ENCODE measurements at places on chromosomes 16 and 17.

GRCh38 chr16:87491522-87492290, 1.1 kb downstream of the ZCCHC14 start:
- no peak for DNase-seq

- peak; percentile 19 for DNase-seq
Observed at GRCh38 chr16:8923199-8923598, 40.5 kb downstream of the USP7 start.

- no peak for DNase-seq
Observed at GRCh38 chr16:55136356-55137150, 187.4 kb upstream of the IRX6 start.

DNA sequence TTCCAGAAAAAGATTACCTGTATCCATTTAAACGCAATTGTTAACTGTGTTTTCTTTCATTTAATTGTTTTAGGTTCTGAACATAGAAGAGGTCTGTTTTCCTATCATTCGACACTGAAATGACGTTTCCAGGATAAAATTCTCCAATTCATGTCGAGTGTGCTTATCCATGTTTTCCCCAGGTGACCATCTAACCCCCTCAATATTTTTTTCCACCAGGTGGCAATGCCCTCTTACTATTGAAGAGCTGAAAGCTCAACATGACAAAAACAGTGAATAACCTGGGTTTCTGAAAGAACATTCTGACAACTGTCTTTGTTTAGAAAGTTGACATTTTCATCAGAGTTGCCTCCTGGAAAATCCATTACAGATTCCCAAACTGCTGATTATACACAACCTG, 948.7 kb downstream of the KCNJ2 start:
- no peak for DNase-seq

DNA sequence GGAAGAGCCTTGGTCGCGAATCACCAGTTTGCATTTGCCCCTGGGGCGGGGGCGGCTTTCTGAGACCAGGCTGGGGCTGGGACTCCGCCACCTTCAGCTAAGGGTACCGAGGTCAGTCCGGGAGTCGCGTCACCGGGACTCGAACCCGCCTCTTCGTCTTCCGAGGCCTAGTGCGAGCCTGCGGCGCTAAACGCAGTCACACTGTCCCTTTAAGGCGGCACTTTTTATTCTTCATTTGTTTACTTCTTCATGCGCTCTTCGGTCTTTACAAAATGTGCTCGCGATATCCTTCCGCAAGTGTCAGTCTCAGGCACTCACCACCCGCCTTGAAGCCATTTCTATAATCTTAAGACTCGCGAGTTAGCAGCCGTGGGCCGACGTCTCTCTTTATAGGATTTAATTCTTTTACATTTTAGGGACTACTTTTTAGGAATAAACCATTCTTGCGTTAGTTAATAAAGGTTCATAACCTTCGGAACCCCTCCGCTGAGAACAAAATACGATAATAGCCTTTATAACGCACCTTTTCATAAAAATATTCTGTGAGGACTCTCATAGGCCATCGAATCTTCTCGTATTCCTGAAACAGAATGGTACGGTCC, 593 bp upstream of the HEXIM1 start:
- DNase-seq, result peak; percentile 51

GRCh38 chr17:15963670-15964110, 18.8 kb downstream of the ADORA2B start:
- no peak for DNase-seq

GRCh38 chr16:30601966-30602365, 8.2 kb downstream of the ZNF689 start:
- no peak for DNase-seq

DNA sequence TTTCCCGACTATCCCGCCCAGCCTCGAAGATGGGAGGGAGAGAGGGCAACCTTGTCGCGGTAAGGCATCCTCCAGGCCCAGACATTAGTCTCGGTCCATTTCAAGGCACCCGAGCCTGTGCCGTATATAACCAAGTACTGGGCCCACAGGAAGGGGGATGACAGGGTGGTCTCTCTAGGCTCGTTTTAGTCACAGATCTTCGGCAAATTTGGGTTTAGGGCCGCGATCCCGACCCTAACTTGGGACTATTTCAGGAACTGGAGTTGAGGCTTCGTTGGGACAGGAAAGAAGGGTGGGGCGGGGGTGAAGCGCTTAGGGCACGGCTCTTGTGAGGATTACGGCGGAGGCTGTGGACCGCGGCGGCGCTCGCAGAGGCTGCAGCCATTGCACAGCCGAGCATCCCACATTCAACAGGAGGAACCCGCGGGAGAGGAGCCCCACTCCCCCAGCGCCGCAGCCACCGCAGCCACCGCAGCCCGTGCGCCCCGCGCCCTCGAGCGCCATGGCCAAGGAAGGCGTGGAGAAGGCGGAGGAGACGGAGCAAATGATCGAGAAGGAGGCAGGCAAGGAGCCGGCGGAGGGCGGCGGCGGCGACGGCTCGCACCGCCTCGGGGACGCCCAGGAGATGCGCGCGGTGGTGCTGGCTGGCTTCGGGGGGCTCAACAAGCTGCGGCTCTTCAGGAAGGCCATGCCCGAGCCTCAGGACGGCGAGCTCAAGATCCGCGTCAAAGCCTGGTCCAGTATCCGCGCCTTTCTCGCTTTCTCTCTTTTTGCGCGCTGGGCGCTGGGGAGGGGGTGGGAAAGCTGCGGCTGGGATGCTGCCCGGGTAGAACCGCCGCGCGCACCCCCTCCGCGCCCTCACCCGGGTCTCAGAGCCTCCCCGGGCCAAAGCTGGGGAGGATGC, at the start of gene VAT1L:
VAT1L (plus strand) TSS at position 384 of the 904 bp plus-strand sequence; CDS start at position 503, 119 bp downstream.
- DNase-seq, result peak; percentile 67

DNA sequence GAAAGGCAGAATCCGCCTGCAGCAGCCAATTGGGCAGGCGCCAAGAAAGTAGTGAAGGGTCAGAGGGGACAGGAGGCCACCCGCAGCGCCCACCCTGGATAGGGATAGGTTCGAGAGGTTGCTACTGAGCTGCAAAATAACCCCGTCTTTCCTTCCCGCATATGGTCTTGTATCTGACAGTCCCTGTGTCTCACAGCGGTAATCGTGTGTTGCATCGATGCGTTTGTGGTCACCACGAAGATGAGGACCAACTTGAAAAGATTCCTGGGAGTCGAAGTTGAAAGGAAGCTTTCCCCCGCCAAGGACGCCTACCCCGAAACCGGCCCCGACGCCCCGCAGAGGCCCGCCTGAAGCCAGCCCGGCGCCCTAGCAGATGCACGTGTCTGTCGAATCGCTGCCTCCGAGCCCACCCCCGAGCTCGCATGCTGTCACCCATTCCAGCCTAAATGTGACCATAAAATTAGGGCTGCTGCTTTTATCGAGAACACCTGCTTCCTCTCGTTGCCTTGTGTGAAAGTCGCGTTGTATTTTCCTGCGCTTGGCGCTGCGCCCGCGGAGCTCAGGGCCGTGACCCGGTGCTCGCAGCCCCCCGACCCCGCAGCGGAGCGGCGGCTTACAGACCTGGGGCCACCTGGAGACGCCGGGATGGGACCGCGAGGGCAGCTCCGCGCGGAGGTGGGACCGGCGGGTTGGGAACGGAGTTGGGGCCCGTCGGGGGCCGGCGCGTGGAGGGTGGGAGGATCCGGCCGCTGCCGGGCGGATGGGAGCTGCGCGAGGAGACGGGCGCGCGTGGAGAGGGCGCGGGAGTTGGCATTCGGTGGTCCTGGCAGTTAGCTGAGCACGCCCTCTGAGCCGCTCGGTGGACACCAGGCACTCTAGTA, at the start of gene CMTM2:
CMTM2 (plus strand) TSS at position 813 of the 881 bp plus-strand sequence. CDS start 145 bp downstream, outside the sequence.
- no peak for DNase-seq

GRCh38 chr16:65675161-65675560, 553.3 kb upstream of the CDH11 start:
- DNase-seq, result no peak

DNA sequence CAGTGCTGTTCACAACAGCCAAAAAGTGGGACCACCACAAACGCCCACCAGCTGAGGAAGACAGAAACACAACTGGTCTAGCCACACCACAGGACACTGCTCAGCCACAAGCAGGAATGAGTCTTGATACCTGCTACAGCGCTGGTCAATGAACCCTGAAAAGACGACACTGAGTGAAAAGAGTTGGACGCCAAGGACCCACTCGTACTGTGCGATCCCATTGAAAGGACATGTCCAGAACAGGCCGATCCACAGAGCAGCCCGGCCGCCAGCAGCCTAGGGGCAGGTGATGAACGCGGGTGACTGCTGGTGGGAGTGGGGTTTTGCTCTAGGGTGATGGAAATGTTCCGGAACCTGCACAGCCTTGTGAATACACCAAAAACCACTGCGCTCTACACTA, 10.6 kb upstream of the SLC38A8 start:
- DNase-seq, result no peak

DNA sequence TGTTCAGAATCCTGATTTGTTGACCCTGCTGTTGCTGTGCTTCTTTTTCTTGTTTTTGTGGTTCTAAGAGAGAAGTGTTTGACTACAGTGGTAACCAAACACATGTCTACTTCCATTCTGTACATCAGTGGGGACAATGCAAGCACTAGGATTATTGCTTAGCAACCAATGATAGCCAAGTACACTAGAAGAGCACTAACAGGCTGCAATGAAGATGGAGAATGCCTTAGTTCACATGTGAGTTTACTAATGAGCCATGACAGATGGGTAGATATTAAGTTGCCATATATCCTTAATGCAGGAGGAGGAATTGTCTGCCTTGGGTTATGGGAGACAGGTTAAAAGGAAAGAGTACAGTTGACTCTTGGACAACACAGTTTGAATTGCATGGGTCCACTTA, 8.3 kb downstream of the EFCAB5 start:
- DNase-seq, result no peak

DNA sequence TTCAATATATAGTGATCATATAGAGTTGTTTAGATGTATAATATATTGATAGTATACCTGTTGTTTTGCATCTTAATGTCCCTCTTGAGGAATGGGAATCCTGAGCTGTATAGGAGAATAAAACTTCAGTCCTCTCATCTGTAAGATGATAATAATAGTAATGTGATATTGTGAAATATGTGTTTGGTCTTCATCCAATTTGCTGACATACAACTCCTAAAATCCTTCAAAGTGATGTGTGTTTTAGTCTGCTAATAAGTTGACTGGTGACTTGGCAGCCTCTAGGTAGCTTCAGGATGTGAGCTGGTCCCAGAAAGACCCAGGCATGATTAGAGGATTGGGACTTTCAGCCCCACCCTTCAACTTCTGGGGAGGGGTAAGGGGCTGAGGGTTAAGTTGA, 22.8 kb upstream of the NFAT5 start:
- DNase-seq, result no peak

DNA sequence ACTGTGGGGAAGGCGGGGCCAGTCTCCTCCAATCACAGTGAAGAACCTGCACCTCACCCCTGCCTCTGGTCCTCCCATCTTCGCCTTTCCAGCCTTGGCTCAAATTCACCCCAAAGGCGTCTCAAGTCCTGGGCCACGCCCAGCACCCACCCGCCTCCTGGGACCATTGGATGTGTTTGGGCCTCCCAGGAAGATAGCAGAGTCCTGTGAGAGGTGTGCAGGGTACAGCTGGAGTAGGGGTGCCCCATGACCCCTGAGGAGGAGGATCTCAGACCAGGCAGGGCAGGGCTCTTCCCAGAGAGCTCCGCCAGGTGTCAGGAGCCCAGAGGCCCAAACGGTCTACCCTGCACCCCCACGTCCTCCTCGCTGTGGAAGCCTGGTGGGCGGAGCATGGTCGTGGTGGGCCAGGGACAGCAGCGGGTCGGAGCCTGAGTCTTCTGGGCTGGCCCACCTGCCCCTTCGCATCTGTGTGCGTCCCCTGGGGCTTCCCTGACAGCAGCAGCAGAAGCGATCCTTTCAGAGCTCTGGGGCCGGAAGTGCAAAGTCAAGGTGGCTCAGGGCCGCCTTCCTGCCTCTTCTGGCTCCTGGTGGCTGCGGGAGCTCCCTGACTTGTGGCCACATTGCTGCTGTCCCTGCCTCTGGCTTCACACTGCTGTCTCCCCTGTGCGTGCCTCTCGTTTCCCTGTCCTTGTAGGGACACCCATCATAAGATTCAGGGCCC, 34.9 kb upstream of the ZNF469 start:
- DNase-seq, result no peak

GRCh38 chr17:19305761-19306159, 56.8 kb downstream of the B9D1 start:
- DNase-seq, result no peak

GRCh38 chr16:47448830-47449575, 11.9 kb downstream of the ITFG1 start:
- DNase-seq, result no peak

DNA sequence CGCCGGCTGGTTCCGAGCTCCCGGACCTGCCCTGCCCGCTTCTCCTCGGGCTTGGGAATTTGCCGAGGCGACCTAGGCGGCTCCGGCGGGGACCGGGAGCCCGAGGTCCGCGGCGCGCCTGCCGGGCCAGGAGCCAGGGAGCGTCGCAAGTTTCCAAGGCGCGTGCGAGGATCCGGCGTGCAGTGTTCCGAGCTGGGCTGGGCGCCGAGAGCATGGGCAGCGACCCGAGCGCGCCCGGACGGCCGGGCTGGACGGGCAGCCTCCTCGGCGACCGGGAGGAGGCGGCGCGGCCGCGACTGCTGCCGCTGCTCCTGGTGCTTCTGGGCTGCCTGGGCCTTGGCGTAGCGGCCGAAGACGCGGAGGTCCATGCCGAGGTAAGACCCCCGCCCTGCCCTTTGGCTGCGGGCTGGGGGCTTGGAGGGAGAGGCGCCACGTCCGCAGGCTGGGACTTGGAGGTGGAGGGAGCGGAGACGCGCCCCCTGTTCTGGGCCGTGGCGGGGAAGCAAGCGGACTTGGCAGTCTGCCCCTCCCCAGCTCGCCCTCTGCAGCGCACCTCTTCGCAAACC, 668 bp downstream of the MMP15 start:
- DNase-seq, result no peak

DNA sequence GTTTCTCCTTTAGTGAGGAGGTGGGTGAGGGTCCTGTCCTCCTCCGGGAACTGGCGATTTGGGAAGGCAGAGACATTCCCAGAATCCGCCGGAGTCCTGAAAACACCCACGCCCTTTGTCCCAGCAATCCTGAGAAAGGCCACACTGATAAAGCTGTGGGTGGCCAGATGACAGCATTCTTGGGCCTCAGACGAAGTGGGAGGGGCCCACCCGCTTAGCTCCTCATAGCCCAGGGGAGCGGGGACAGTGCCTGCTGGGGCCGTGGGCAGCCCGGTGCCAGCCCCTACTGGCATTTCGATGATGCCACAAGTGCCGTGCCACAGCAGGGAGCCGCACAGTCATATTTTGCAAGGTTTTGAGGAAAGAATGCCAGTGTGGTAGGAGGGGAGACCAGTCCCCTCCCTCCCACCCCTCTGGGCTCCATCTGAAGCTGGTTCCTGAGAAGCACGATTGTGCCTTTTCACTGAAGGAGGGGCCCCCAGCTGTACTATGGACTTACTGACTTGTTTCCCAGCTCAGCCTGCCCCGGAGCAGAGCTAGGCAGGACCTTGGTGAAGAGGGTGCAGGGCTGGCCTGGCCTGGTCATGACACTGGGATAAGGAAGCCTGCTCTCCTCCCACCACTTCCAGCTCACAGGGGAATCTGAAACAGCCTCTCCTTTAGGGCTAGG, 20.9 kb upstream of the MPRIP start:
- peak; percentile 42 for DNase-seq

DNA sequence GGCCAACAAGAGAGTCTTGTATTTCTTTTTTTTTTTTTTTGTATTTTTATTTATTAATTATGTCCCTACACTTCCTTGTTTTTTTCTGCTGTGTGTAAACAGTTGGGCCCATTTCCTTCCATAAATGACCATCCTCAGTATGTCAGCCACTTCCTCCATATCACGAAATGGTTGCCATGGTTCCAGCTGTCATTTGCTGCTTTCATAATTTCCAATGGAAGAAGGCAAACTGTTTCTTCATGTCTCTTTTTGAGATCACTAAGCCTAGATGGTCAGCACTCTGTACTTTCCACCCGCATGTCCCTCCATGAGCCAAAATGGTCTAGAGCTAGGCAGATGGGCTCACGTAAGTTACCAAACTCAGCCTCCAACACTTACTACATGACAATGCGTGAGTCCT, 133.5 kb upstream of the FOXF1 start:
- no peak for DNase-seq

GRCh38 chr16:85465328-85466303, 147.5 kb upstream of the GSE1 start:
- DNase-seq, result peak; percentile 22

Measured in substantia nigra (tissue), 51 donors.